ENCODE measurements at places on chromosomes 12 and 14.
A peak's percentile ranks its signal among the peaks of the same experiment; 100 is the strongest.

GRCh38 chr12:75437564-75437963 lies 43.0 kb upstream of the GLIPR1 start:
- peak; percentile 3 for DNase-seq

- no peak for DNase-seq
These were observed 557.7 kb downstream of the FSCB start for GRCh38 chr14:43949400-43949799.

- no peak for DNase-seq
These were observed 81.3 kb downstream of the PPHLN1 start for GRCh38 chr12:42407306-42407705.

DNA sequence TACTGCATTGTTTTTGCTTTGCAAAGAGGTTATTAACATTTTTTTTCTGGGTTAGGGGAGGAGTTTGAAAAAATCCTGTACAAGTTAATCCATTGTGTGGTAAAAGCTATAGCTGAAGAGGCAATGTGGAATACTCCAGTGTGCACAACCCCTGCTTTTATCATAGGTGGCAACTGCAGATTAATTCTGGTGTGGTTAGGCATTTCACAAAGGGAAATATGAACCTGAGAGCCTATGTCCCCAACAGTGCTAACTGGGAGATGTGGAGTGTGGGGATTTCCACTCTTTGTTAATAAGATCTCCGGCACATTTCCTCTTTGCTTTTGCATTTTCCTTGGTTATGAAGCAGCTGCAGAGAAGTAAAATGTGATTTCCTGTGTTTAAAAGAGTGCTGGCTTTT lies 33.6 kb downstream of the PRORP start:
- DNase-seq, result no peak

- no peak for DNase-seq
These were observed 311.3 kb downstream of the DPF3 start for GRCh38 chr14:72582582-72582981.

- DNase-seq, result no peak
These were observed 37.3 kb downstream of the KIF21A start for GRCh38 chr12:39405580-39405979.

GRCh38 chr12:89448951-89449371 lies 75.6 kb downstream of the GALNT4 start:
- DNase-seq, result no peak

DNA sequence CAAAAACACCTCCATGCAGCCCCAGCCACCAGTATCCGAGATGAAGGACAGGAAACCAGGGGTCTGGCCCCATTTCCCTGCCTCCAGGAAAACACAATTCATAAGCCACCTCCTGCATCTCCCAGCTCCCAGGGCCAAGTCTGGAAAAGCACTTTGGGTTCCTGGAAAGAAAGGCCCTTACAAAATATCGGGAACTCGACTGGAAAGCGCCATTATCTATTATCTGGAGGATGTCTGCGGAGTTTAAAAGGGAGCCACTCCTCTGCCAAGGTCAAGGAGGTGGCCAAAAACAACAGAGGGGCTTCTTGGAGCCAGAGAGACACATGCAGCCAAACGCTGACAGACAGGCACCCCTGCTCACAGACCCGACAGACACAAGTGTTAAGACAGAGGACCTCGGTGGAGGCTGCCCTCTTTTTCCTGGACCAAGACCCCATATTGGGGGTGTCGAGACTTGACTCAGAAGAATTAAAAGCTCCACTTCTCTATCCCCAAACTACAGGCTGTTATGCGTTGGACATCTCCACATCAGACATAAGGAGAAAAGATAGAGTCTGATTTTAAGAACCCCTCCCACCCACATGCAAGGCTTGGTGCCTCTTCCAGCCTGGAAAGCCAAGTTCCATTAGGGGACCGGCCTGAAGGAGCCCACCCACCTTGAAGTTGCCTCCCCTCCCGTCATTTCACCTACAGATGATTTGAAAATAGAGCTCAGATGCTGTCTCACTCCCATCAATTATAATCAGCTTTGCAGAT lies 9.6 kb downstream of the ACTN1 start:
- no peak for DNase-seq

GRCh38 chr12:54463484-54463883 lies 9.9 kb downstream of the GTSF1 start:
- no peak for DNase-seq

GRCh38 chr12:91155990-91156389 lies 26.6 kb downstream of the DCN start:
- DNase-seq, result no peak

DNA sequence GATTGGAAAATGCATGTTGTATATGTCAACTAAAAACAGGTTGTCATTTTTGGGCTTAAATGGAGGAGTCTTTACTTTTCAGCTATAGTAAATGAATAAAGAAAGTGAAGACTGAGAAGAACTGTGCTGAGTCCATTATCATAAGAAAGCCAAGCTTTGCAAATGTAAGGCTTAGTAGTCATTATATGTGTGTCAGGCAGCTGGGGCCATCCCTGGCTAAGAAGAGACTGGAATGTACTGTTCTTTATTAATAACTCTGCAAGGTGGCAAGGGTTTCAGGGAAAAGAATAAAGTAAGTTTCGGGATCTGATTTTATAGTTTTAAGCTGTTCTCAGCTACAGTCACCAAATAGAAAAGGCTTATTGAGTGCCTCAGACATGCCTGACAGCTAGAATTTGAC lies 48.7 kb downstream of the SRGAP1 start:
- no peak for DNase-seq

DNA sequence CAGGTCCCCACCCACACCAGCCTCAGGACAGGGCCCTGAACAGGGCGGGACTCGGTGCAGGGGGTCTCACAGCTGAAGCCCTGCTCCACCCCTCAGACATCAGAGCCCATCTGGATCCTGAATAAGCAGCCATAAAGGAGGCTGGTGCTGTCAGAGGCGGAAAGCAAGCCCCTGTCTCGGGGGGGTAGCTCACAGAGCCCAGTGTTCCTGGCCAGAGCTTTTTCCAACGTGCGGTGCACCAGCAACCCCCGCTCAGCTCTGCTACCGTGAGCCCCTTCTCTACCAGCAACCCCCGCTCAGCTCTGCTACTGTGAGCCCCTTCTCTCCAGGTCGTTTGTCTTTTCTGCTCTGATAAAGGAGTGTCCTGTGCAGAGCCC lies 136.5 kb upstream of the SFSWAP start:
- DNase-seq, result no peak

- DNase-seq, result no peak
These were observed 300.3 kb downstream of the ZFP36L1 start for GRCh38 chr14:68492381-68493151.

GRCh38 chr12:31651893-31652521 lies 7.5 kb upstream of the ETFBKMT start:
- DNase-seq, result no peak

DNA sequence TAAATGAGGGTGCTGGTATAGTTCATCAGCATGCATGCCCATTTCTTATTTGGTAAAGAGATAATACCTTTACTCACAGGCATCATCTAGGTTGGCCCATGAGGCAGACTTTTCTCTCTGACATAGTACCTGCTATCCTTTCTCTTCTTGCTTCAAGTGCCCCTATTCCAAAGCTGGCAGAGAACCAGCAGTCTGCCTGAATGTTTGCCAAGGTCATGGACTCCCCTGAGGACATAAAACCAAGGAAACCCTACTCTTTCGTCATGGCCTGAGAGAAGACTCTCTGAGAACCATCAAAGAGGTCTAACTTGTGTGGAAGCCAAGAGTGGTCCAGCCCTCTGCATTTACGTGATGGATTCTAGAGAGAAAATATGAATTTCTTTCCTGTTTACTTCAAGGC lies 11.9 kb downstream of the PPP1R36 start:
- no peak for DNase-seq

GRCh38 chr12:16075887-16076286 lies 164.8 kb downstream of the DERA start:
- DNase-seq, result no peak

DNA sequence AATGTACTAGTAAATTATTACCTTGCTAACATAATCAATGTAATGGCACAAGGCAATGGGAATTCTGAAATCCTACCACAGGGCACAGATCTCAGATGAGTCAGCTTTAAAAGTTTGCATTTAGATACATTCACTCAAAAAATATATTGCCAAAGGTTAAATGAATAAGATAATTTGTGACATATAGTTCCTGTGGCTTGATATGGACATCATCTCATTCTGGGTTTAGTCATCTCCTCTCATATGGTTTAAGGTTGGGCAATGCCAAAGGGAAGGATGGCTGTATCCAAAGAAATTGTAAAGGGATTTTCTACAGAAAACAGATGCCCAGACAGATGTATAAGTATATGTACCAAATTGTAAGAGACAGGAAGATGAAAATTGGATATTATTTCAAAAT lies 1065.0 kb downstream of the LRFN5 start:
- DNase-seq, result no peak

GRCh38 chr12:26614011-26614616 lies 218.9 kb downstream of the ITPR2 start:
- no peak for DNase-seq

DNA sequence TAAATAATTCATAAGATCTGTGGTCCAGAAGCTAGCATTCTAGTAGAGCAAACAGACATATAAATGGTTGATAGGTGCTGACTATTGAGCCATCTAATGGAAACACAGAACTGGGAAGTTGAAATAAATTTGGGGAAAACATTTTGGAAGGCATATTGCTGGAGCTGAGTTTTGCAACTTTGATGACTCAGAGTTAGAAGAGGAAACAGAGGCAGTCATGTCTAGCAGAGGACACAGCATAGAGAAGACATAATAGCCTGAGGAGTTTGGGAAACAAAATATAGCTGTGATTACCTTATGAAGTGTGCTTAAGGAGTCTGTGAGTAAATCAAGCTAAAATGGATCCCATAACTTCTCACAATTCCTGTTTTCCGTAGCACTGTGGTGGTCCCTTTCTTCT lies 86.9 kb upstream of the FLRT2 start:
- no peak for DNase-seq

DNA sequence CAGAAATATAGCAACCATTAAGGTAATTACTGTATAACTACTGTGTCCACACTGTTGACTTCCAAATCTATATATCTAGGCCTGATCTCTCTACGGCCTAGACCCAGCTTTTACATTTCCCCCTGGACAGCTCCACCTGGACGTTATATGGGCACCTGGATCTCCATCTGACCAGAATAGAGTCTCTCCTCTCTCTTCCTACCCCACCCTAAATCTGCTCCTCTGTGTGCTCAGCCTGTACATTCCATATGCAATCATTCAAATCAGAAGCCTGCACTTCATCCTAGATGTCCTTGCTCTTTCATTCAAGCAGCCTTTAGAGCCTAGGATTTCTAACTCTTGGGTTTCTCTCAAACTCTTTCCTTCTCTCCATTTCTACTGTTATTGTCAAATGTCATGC lies 255.0 kb downstream of the PAX9 start:
- DNase-seq, result no peak

DNA sequence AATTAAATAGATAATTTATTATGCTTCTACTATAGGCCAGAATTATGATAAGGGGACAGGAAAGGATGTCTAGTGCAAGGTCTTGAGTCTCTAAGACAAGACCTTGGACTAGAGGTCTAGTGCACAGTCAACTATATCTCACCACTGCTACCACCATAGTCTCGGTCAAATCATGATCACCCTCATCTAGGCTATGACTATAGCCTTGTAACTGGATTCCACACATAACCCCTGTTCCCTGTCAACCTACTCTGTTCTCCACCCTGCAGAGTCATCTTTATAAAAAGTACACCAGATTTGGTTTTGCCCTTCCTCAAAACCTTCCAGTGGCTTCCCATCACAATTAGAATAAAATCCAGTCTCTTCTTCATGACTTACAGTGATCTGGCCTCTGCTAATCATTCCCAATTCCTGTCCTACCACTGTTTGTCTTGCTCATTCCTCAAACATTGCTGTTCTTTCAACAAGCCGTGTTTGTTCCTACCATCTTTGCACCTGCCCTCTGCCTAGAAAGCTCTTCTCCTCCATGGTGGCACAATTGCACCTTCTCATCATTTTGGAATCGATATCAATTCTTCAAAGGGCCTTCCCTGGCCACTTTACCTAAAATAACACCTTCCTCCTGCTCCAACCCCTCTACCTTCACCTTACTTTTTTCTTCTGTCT lies 169.4 kb downstream of the FOXN3 start:
- no peak for DNase-seq

- DNase-seq, result no peak
These were observed 173.0 kb upstream of the G2E3 start for GRCh38 chr14:30385925-30386324.

DNA sequence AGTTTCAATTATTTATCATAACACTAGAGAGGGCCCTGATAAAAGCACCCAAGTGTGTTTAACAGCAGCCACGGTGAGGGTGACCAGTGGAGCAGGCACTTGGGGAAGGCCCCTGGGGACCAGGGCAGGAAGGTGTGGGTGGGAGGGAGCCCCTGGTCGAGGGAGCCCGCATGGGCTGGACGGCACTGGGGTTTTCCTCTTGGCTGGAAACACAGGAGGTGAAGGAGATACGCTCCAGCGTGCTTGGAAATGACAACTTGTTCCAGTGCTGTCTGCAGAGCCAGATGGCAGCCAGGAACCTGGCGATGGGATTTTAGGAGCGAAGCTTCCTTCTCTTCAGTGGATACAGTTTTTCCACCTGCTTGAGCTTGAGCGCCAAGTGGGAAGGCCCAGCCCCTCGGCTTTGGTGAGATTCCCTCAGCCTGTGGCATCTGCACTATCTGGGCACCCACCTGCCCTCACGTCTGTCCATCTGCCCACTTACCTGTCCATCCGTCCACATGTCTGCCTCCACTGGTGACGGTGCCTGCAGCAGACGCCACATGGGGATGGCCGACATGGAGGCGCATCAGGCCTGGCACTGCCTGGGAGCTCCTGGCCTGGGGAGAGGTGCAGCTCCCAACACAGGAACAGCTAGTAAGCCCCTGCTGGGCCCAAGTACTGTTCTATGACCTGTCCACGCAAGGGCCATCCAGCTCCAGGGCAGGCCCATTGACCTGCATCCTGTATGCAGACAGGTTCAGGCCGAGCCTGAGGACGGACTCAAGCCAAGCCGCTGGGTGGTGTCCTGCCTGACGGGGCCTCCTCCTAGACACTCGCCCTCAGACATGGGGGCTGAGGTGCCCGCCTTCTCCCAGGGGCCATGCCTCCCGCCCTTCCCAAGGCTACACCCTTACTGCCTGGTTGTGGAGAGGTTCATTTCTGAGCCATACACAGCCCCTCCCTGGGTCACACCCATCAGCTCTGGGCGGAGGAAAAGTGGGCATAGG lies 192.2 kb upstream of the C14orf180 start:
- DNase-seq, result no peak

- no peak for DNase-seq
These were observed 45.6 kb upstream of the SGPP1 start for GRCh38 chr14:63773504-63773903.

DNA sequence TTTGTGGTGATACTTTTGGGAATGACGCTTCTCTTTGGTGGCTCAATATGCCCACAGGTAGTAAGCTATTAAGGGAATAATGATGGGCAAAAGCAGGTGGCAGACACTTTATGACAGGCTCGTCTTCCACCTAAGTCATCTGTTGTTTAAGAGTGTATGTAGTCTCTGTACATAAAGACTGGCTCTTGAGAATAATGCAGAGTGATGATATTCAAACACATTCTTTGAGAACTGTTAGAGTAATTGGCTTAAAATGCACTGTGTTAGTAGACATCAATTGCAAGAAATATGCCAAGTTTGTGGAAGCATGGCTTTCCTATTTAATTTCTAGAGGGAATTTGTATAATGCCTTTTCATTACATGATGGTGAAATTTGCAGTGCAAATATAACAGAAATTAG lies 694.8 kb upstream of the MIS18BP1 start:
- DNase-seq, result no peak

All from RPMI8226 (cell line).